ENCODE measurements at places on chromosomes 1 and 21.
A peak's percentile ranks its signal among the peaks of the same experiment; 100 is the strongest.

- DNase-seq = no peak
Observed at GRCh38 chr1:20962576-20963258, 175.6 kb upstream of the HP1BP3 start.

DNA sequence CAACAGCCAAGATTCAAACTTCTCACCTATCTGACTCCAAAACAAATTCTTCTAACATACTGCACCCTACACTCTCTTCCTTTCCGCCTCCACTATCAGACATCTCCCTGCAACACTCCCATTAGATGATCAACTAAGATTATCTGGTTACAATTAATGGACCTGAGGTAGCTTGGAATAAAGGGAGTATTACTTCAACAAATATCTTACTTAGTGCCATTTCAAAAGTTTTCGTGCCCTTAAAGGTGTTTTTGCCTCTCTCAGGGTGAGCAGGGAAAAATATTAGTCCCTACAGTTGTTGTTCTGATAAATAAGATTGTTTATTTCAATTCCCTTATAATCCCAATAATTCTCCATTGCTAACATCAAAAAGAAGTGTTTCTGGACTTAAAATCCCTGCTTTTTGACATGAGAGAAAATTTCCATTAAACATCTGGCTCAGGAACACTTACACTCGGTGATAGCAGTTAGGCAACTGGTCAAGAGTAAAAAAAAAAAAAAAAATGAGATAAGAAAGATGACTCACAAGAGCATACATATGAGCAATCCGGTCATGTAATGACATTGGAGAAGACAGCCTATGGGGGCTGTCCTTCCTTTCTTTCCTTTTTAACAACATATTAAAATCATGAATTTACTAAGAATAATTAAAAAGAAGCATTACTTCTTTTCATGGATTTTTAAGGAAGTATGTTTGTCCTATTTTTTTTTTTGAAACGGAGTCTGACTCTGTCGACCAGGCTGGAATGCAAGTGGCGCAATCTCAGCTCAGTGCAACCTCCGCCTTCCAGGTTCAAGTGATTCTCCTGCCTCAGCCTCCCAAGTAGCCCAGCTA lies 7.6 kb downstream of the RSBN1 start:
- DNase-seq = no peak

GRCh38 chr1:202702088-202702487 lies 8.2 kb downstream of the SYT2 start:
- DNase-seq = no peak

- no peak for DNase-seq
Observed at GRCh38 chr1:225848030-225848955, 33.9 kb downstream of the TMEM63A start.

DNA sequence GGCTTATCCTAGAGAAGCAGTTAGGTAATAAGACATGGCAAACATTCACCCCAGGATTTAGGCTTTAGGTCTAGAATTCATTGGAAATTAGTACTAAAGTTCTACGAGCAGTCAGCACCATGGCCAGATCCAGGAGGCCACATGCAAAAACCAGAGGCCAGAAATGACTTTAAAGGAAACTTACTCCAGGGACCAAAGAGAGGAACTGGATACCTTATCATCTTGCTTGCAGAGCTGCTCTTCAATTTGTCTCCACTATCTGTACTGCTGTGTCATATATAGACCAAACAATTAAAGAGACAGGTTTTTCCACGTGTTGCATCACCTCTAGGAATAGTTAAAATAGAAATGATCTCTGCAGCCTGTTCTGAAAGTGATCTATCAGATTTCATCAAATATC lies 127.8 kb downstream of the LMX1A start:
- DNase-seq = no peak

GRCh38 chr1:167066333-167067122 lies 23.6 kb downstream of the GPA33 start:
- peak; percentile 87 for DNase-seq

GRCh38 chr1:230540421-230541155 lies 101.7 kb upstream of the COG2 start:
- DNase-seq = no peak

DNA sequence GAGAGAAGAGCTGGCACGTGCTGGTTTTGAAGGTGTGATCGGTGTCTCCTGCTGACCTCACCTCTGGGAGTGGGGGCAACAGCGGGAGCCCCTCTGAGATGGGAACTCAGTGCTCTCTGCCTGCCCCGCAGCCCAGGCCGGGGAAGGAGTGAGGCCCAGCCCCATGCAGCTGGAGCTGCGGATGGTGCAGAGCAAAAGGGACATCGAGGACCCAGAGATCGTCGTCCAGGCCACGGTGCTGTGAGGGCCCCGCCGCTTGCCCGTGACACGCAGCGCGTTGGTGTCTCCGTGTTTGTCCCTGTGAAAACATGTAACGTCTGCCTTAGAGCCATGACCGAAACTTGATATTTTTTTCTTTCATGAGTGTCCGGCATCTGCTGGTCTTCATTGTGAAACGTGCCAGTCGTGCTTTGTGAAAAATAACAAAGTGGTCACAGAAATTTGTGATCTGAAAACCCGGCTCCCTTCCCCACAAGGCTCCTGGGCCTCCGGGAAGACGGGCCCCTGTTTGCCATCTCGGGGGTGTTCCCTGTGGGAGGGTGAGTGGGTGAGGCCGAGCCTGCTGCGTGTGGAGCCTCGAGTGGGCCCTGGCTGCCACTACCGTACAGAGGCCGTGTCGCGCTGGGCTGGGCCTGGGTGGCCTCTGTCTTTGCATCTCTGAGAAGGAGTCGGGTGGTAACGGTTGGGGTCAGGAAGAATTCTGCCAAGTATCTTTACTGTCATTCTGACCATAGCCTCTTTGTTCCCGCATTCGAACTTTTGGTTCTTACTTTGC lies 20.1 kb downstream of the CSTB start:
- DNase-seq = no peak

DNA sequence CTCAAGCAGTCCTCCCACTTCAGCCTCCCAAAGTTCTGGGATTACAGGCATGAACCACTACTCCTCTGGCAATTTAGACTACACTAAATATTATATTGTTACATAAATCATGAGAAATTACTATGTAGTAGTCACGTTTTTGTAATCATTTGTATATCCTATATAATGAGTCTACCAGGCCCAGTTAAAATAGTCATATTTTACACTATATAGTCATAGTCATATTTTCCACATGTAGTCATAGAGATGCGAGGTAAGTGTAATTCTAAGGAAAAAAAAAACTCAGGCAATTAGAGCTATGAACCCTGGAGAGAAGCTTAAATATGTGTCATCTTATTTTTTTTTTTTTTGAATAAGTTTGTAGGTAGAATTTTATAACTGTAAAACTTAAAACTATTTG lies 90.0 kb downstream of the FNBP1L start:
- DNase-seq = no peak

GRCh38 chr1:94929351-94930217 lies 2.7 kb upstream of the CNN3 start:
- no peak for DNase-seq

DNA sequence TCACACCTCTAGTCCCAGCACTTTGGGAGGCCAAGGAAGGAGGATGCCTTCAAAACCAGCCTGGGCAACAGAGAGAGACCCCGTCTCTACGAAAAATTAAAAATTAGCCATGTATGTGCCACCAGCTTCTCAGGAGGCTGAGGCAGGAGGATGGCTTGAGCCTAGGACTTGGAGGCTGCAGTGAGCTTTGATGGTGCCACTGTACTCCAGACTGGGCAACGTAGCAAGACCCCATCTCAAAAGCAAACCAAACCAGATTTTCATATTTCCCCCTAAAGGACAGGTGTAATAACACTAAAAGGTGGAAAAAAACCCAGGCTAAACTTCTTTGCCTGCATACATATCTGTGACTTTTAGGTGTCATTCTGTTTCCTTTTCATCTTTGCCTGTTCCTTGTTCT lies 3.7 kb downstream of the UCK2 start:
- DNase-seq = no peak

DNA sequence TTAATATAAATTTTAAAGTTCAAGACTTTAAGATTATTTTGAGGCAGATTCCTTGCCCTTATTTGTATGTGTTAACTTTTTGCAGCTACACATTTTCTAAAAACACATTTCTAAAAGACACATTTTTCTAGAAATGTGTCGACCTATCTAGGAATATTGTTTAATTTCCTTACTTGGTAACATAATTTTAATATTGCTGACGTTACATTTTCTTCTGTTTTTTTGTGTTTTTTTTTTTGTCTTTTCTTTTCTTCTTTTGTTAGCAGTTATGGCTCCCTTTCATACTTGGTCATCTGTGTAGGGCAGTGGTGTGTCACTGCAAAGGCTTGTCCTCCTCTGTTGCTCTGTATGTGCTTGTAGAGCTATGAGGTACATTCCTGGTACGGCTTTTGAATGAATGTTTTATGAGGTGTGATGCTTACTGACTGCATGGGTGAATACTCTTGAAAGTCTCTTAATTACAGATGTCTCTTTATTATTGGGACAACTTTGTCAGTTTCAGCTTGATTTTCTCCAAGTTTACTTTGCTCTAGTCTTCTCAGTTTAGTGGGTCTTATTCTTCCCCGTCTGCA lies 30.1 kb downstream of the LRRC8D start:
- DNase-seq = no peak

- DNase-seq = no peak
Observed at GRCh38 chr1:2455757-2456156, 20.3 kb upstream of the PLCH2 start.

GRCh38 chr1:44784094-44785028 lies 3.6 kb downstream of the BEST4 start:
- no peak for DNase-seq

DNA sequence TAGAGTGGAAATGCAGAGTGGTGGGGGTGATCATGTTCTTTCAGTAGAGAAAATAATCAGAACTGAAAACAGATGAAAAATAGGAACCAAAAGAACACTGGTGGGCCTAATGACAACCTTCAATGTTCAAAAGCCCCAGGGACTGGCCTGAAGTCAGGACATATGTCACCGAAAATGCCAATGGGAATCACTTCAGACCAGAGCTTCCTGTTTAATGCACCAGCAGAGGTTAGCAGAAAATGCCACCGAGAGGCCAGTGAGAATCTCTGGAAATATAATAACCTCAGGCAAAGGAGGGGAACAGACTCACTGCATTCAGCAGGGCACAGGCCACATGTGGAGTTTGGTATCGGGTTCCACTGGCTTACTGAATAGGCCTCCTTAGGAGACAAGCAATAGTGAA lies 15.9 kb upstream of the CD58 start:
- no peak for DNase-seq

GRCh38 chr1:29148656-29149491 lies 25.2 kb upstream of the TMEM200B start:
- no peak for DNase-seq

DNA sequence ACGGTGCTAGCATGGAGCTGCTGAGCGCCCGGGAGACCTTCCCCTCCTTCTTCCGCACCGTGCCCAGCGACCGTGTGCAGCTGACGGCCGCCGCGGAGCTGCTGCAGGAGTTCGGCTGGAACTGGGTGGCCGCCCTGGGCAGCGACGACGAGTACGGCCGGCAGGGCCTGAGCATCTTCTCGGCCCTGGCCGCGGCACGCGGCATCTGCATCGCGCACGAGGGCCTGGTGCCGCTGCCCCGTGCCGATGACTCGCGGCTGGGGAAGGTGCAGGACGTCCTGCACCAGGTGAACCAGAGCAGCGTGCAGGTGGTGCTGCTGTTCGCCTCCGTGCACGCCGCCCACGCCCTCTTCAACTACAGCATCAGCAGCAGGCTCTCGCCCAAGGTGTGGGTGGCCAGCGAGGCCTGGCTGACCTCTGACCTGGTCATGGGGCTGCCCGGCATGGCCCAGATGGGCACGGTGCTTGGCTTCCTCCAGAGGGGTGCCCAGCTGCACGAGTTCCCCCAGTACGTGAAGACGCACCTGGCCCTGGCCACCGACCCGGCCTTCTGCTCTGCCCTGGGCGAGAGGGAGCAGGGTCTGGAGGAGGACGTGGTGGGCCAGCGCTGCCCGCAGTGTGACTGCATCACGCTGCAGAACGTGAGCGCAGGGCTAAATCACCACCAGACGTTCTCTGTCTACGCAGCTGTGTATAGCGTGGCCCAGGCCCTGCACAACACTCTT lies 1.1 kb downstream of the TAS1R3 start:
- DNase-seq = no peak

- DNase-seq = no peak
Observed at GRCh38 chr21:21612466-21612865, 614.3 kb downstream of the NCAM2 start.

DNA sequence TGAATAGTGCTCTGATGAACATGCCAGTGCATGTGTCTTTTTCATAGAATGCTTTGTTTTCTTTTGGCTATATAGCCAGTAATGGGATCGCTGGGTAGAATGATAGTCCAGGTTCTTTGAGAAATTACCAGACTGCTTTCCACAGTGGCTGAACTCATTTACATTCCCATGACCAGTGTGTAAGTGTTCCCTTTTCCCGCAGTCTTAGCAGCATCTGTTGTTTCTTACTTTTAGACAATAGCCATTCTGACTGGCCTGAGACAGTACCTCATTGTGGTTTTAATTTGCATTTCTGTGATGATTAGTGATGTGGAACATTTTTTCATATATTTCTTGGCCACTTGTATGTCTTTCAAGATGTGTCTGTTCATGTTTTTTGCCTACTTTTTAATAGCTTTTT lies 784.5 kb downstream of the USP25 start:
- DNase-seq = peak; percentile 83

- no peak for DNase-seq
Observed at GRCh38 chr1:82517586-82517985, 716.9 kb downstream of the ADGRL2 start.

- DNase-seq = no peak
Observed at GRCh38 chr1:109185990-109186732, 27.6 kb upstream of the SARS1 start.

DNA sequence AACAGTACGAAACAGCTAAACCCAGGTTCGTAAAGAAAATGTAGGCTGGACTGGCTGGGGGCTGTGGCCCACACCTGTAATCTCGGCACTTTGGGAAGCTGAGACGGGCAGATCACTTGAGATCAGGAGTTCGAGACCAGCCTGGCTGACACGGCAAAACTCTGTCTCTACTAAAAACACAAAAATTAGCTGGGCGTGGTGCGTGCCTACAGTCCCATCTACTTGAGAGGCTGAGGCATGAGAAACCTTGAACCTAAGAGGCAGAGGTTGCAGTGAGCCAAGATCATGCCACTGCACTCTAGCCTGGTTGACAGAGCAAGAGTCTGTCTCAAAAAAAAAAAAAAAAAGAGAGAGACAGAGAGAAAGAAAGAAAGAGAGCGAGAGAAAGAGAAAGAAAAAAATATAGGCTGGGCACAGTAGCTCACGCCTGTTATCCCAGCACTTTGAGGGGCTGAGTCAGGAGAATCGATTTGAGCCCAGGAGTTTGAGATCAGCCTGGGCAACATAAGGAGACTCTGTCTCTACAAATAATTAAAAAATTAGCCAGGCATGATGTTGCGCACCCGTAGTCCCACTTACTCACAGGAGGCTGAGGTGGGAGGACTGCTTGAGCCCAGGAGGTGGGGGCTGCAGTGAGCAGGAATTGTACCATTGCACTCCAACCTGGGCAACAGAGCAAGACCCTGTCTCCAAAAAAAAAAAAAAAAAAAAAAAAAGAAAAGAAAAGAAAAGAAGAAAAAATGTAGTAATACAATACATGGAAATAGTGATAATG lies 35.7 kb downstream of the CAPZB start:
- no peak for DNase-seq

- DNase-seq = no peak
Observed at GRCh38 chr1:233879841-233880240, 24.6 kb upstream of the SLC35F3 start.

Measured in NCI-H526 treated with DMSO at 0.1 percent for 48 hours (cell line).